Central memory CD8-positive, alpha-beta T cell (primary cell): ENCODE measurements at places on chromosomes 12 and 14.

- DNase-seq = no peak
These were observed 553 bp upstream of the CATSPERB start for GRCh38 chr14:91732439-91732838.

DNA sequence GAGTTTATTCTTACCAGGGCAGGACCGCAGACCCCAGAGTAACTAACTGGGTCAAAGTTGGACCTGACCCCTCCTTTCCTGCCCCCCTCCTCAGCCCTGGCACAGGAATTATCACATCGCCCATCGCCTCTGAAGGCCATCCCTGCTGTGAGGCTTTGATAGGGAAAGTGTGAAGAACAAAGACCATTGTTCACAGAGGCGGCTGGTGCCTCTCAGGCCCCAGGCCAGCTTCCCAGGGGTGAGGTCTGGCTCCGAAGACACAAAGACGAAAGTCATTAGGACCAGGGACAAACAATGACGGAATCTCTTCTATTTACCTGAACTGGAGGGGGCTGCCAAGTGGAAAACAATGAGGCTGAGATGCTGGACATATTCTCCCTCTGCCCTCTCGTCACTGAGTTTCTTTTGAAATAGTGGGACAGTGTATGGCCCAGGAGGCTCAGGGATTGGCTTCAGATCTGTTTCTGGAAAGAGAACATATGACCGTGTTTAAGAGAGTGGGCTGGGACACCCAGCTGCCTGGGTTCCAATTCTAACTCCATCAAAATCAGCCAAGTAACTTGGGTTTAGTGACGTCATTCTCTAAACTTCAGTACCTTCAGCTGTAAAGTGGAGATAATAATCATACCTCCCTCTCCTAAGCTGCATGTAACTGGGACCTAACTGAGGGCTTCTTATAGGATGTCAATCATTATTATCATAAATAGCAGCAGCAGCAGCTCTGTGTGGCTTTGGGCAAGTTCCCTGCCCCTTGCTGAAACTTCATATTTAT is 769.4 kb downstream of the MED13L start:
- DNase-seq = no peak

DNA sequence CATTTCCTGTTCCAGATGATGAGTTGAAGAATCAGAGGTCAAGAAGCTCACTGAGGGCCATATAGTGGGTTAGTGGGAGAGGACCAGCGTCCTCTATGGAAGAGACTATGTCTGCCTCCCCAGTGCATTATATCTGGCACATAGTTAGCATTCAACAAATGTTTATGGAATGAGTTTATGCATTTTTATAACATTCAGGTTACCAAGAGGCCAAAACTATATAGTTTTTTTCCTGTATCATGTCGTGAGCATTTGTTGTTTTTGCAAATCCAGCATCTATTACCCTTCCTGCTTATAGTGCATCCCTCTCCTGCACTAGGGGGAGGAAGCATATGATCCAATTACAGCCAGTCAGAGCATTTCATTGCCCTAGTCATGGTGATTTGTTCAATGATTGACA is 60.6 kb downstream of the SUDS3 start:
- no peak for DNase-seq

- DNase-seq = no peak
These were observed 4.0 kb upstream of the MAX start for GRCh38 chr14:65106316-65106715.

DNA sequence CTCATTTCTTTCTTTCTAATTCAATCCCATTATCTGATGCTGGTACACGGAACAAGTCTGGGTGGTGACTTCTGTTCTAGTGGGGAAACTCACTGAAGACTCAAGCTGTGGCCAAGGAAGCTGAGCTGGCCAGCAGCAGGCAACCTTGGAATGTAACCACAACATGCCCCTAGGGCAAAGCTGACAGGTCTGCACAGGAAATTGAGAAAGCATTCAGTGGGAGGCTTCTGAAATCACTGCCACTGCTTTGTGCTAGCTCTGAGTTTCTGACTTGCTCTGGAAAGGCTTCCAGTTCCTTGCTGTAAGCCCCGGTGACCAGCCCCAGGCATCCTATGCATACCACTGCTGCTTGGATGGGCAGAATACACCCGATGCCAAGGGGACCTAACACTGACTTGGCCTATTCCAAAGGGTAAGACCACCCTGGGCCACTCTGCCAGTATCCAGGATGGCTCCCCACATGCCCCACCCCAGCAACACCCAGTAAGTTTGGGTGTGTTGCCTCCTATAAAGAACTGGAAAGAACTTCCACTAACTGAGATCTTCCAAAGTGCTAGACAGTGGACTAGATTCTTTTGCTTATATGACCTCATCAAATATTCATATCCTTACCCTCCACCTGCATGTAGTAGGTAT is 84.5 kb upstream of the CDKN3 start:
- no peak for DNase-seq

DNA sequence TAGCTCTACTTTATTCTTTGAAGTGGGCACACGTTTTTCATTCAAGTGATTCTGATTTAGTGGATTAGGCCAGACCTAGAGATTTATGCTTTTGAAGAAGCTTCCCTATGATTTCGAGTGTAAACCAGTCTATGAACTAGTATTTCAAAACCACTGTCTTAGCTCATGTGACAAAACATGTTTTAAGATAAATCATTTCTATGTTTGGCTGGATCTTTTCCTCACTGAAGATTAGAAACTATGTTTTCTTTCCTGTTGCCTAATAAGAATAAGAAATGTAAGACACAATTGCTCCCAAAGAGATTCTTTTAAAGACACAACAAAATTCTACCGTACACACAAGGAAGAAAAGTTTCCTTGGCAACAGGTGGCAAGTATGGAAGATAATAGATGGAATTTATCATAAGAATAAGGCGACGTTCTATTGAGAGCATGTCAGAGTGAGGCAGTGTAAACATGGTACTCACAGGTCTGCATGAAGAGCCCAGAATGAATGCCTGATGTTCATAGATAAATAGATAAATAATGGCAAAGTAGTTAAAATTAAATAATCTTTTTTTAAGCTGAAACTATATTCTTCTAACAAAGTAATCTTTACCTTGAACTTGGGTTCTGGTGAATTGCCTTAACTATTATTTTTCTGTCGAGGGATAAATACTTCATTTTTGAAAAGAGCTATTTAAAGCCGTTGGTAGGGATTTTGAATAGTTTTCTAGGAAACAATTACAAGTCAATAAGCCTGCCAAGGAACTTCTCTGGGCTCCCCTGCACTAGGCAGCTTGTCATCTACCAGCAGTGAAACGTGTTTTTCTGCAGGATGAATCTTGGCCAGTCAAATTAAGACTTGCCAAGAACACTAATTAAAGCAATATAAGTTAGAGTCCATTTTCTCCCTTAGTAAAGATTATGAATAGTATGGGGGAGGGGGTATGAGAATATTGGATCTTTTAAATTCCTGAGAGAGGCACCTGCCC is 34.1 kb upstream of the C12orf75 start:
- DNase-seq = no peak

DNA sequence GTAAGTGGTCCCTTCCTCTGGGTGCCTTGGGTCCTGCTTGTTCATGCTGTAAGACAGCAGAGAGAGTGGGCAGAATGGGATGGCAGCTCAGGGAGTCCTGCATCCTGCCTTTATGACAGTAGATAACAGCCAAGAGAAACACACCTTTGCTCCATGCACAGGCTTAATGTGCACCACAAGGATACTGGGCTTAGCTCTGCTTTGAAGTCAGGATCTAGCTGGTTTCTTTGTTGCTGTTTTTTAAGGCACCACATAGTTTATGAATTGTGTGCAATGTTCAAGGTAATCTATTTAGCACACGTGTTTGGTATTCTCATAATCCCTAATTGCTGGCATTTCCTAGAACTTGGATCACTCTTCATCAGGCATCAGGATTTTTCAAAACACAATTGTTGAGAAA is 239.5 kb upstream of the DCN start:
- DNase-seq = no peak

- no peak for DNase-seq
These were observed 61.2 kb downstream of the ATG14 start for GRCh38 chr14:55350461-55350860.

- no peak for DNase-seq
These were observed 117.5 kb downstream of the ANO2 start for GRCh38 chr12:5827591-5827990.

- DNase-seq = no peak
These were observed 45.0 kb downstream of the PLEKHD1 start for GRCh38 chr14:69529563-69529962.

DNA sequence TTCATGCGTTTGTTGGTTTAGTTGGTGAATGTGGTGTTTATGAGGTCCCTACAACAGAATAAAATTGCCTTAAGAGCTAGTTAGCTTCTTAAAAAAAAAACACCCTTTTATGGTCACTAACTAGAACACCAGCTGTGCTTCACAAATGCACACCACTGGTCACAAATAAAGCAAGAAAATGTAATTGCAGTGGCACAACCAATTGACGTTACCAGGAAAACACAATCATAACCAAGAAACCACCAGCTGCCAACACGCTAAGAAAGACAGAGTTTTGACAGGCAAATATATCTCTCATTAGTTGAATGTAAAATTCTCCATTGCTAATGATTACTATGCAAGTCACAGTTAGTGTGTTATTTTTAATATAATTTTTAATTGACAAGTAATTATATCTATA is 389.9 kb downstream of the ADAMTS20 start:
- no peak for DNase-seq

DNA sequence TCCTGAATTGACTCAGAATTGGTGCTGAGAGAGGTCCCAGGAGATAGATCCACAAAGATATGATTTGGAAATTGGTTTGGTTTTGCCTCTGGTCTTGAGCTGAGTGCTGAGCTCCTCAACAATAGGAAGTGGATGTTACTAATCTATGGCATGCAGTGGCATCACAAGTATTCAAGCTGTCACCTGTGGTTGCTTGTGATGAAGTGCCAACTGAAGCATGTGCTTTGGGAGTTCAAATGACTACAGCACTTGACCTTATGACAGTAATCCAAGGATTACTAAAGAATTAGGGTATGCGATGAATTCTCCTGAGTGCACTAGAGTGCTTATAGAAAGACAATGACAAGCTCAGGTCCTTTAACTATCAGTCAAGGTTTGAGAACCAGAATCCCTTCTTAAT is 406.2 kb downstream of the NOVA1 start:
- DNase-seq = no peak

DNA sequence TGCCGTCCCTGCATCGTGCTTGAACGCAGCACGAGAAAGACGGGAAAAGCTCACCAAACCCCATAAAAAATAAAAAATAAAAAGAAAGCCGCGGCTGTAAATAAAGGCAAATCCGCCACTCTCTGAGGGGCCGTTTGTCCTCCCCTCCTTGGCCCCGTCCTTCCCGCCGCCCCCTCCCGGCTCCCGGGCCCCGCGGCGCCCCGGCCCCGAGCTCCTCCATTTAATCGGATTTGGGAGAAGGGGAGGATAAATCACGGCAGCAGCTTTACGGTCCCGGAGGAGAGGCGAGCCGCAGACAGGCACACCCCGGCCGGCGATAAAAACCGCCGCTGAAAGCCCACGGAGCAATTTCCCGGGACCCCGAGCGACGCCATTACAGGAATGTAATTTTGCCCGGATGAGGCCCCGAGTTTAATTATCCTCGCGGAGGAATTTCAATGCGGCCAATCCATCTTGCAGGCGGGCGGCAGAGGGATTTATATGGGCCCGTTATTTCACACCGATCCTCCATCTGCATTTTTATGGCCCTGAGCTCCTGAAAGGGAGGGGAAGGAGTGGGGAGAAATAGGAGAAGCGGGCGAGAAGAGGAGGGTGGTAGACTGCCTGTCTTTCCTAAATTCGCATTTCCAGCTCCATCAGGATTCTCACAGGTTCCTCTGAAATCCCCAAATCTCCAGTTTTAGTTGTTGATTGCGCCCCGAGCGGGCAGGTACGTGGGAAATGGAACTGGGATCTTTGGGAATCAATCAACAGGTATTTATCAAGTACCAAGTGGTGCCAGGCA is 1.3 kb upstream of the ATP5MC2 start:
- DNase-seq = no peak

GRCh38 chr14:35281341-35281740 is 10.8 kb upstream of the PSMA6 start:
- no peak for DNase-seq

GRCh38 chr14:68402525-68403101 is 390.3 kb downstream of the ZFP36L1 start:
- DNase-seq = no peak

DNA sequence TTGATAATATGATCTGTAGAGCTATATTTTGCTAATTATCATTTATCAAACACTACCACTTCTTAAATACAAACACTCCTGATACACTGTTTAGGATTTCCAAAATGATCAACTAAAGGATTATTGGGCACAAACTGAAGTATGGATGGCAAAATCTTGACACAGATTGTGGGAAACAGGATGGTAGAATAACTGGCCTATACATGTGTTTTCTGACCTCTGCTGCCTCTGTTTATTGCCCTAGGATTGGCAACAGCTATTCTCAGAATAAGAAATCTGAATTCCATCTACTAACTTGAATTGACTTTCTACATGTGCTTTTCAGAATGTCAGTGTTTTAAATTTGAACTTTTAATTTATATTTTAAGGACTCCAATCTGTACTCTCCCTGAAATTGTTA is 209.1 kb downstream of the MED13L start:
- no peak for DNase-seq

DNA sequence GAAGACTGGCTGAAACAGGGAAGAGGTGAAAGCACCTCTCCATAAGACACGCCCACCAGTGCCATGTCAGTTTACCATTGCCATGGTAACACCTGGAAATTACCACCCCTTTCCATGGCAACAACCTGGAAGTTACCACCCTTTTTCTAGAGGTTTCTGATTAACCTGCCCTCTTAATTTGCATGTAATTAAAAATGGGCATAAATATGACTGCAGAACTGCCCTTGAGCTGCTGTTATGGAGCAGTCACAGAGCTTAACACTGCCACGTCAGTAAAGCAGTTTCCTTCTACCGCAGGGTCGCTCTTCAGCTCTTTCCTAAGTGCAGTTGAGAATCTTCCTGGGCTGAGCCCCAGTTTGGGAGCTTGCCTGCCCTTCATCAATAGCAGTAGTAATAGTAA is 55.2 kb downstream of the RASSF3 start:
- peak; percentile 53 for DNase-seq

DNA sequence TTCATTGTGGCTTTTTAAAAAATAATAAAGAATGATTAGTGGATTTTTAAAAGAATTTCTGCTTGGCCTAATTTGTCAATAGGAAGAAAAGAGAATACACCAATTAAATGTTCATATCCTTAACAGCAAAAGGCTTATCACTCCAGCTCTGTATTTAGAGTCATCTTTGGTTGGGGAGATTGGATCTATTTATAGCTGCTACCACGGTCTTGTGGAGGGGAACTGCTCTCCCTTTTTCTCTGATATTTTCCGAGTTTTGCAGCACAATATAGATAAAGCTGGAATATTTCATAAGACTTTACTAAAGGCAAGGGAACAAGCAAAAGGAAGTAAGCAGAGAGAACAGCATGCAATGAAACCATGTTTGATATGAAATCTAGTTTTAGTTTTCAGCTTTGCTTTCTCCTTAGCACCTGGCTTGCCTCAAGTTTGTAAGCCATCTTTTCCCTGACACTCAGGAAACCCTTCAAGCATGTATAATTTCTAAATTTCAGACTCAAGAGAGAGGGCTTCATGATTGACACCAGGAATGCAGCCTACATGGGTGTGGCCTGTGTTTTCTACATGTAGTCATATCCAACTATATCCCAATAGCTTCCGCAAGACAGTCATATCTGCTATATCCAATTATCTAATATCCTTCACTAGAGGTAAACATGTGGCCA is 35.2 kb downstream of the BRMS1L start:
- DNase-seq = no peak

GRCh38 chr12:17076028-17076744 is 470.2 kb upstream of the LMO3 start:
- DNase-seq = no peak

- DNase-seq = no peak
These were observed 94.2 kb downstream of the HEATR5A start for GRCh38 chr14:31326111-31326510.

GRCh38 chr12:91663310-91663709 is 480.7 kb upstream of the DCN start:
- DNase-seq = no peak
